NCI-H1092 (cell line): ENCODE measurements at places on chromosomes 6 and 20.

- DNase-seq, result no peak
These were observed 1.5 kb downstream of the TGM3 start for GRCh38 chr20:2297357-2297728.

DNA sequence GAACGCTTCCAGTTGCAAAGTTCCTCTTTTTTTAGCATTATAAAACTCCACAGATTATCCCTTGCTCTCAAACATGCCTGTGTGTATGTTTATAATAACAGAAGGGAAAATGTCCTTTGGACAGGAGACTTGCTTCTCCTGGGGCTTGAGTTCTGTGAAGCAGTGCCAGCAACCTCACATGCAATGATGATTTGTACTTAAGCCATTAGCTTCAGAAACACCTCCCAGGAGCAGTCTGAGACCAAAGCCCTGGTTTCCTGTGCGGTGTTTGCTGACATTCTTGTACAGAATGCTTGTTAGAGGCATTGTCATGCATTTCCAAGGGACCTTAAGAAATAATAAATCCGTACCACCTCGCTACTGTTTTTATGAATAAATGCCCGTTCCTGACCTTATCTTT lies 752.8 kb downstream of the CBLN4 start:
- DNase-seq, result no peak

- DNase-seq, result no peak
These were observed 6.3 kb downstream of the ADTRP start for GRCh38 chr6:11772109-11772825.

DNA sequence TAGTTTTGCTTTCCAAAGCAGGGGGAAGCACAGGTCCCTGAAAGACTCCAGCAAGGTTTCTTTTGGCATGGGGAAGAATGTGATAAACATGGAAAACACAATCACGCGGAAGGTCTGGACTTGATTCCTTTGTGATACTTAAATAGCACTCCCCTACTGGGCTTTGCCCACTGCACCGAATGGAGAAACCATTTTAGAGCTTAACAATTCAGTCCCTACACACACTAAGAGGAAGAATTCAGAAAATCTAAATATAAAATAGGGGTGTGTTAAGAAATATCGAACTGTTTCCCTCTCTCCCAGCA lies 71.4 kb upstream of the NHSL1 start:
- no peak for DNase-seq

GRCh38 chr20:62918831-62919230 lies 7.5 kb downstream of the DIDO1 start:
- no peak for DNase-seq

DNA sequence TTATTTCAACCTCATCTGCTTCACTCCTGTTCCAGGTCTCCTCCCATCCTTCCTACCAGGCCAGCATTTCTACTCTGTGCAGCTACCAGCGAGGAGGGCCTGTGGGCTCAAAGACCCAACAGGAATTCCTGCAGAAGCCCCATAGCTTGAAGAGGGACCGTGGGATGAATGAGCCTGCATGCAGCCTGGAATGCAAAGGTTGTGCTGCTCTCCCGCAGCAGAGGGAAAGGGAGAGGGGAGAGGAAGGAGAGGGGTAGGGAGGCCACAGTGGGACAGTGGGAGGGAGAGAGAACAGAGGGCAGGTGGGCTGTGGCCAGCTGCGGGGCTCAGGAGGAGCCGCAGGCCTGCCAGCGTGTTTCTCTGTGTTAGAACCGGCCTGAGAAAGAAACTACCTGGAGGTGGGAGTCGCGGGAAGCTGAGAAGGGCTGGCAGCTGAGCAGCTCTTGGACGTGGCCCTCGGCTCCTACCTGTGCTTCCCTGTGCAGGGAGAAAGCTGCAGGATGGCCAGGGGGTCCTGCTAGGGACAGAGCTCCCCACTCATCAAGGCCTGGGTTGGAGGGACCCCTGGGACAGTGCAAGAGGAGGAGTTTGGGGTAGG lies 66.1 kb upstream of the MLN start:
- DNase-seq, result no peak

- no peak for DNase-seq
These were observed 185.6 kb downstream of the KIF16B start for GRCh38 chr20:16387666-16388065.

DNA sequence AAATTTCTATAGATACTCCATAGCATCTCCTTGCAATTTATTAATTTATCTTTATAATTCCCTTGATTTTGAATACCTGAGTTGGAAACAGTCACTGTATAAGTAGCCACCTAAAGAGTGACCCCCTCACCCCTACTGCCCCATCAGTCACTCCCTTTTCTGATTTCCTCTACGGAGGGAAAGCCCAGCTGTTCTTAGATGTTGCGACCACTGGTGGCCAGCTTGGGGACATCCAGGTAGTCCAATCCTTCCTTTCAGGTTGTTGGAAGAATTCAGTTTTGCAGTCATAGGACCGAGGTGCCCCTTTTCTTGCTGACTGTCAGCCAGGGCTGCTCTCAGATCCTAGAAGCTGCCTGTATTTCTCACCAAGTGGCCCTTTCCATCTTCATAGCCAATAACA lies 87.8 kb downstream of the BMP6 start:
- DNase-seq, result no peak

DNA sequence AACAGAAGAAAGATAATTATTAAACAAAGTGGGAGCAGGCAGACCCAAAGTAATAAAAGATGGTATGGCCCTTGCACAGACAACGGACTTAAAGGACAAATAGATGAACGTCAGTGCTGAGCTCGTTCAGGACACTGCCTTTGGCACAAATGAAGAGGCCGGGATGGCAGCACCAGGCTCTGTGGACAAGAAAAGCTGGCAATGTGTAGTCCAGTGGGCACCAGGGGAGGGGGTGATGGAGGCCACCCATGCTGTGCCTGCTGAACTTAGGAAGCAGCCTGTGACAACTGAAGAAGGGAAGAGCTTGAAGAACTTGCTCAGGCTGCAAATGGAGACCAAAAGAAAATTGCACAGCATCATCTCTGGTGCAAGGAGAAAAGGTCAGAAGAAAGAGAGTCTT lies 131.0 kb downstream of the ANKRD60 start:
- no peak for DNase-seq

GRCh38 chr6:27159725-27160124 lies 87.8 kb upstream of the PRSS16 start:
- no peak for DNase-seq

GRCh38 chr6:159163901-159164370 lies 5.3 kb upstream of the FNDC1 start:
- DNase-seq, result no peak

- DNase-seq, result no peak
These were observed 17.6 kb downstream of the TMEM74B start for GRCh38 chr20:1166948-1167720.

- no peak for DNase-seq
These were observed 13.2 kb upstream of the MAP3K4 start for GRCh38 chr6:160978141-160978901.

GRCh38 chr6:144912474-144912873 lies 627.3 kb downstream of the UTRN start:
- DNase-seq, result no peak

DNA sequence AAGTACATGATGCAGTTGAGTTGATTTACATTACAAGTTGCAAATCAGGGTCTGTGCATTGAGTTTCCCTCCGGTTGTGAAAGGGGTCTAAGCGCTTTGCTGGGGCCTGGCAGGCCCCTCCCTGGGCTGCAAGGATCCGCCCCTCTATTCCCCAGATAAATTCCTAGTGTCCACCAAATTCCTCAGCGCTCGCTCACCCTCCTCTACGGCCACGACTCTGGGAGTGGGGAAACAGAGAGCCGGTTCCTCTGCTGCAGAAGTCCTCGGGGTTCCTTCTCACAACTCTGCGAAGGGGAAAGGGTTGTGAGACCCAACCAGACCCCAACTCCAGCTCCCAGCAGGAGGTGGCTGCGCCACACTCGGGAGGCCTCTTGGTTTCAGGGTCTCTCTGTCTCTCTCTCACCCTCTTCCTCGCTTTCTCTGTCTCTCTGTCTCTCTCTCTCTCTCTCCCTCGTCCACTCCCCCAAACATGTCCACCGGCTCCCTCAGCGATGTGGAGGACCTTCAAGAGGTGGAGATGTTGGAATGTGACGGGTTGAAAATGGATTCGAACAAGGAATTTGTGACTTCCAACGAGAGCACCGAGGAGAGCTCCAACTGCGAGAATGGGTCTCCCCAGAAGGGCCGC lies at the start of gene TCF21:
Gene TCF21 (plus strand): TSS at position 185 of the 628 bp plus-strand sequence. CDS start 285 bp downstream, at position 470.
- DNase-seq, result no peak

- no peak for DNase-seq
These were observed 50.0 kb upstream of the DTNBP1 start for GRCh38 chr6:15712797-15713196.
